ENCODE measurements at places on chromosomes 2 and 18.

DNA sequence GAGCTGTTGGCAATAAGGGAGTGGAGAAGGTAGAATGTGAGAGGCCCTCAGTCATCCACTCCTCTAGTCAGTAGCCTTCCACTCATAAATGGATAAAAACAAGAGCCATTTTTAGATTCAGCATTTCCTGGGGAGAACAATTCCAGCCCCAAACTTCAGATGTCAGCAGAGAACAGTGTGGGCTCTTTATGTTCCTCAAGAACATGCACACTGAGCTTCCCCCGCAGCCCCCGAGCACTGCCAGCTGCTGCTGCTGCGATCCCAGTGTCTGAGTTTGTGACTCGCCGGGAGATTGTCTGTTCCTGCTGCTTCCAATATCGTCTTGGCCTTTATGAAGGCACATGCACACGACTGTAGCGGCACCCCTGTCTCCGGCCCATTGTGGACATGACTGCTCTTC, 143.7 kb upstream of the CTNNA2 start:
- DNase-seq = no peak

DNA sequence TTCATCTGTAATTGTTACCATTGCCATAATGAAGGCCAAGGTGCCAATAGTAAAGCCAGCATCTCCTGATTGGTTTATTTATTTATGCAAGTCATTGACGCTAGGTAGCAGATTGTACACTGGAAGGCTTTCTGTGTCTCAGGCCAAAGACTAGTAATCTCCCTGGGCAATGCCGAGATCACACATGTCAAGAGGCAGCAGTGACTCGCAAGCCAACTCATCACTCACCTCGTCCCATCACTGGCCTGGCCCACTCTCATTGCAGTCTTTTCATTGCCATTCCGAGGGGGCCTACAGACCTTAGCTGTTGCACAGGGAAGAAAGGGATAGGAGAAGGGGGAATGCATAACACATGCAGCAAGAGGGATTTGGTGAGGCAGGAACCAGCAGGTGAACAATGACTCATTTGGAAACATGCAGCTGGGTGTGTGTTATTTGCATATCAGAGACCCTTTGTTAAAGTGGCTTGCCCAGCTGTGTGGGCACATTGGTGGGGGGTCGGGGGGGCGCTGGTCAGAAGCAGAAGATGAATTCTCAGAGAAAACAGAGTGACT, 448.7 kb upstream of the HNRNPA3 start:
- no peak for DNase-seq

DNA sequence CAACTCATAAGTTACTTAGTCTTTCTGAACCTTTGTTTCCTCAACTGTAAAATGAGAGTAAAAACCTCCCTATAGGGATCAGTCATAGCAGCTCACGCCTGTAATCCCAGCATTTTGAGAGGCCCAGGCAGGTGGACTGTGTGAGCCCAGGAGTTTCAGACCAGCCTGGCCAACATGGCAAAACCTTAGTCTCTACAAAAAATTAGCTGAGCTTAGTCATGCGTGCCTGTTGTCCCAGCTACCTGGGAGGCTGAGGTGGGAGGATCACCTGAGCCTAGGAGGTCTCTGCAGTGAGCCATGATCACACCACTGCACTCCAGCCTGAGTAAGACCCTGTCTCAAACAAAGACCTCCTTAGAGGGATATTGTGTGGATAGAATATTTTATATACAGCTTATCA, 2.3 kb downstream of the GPR155 start:
- DNase-seq = no peak

DNA sequence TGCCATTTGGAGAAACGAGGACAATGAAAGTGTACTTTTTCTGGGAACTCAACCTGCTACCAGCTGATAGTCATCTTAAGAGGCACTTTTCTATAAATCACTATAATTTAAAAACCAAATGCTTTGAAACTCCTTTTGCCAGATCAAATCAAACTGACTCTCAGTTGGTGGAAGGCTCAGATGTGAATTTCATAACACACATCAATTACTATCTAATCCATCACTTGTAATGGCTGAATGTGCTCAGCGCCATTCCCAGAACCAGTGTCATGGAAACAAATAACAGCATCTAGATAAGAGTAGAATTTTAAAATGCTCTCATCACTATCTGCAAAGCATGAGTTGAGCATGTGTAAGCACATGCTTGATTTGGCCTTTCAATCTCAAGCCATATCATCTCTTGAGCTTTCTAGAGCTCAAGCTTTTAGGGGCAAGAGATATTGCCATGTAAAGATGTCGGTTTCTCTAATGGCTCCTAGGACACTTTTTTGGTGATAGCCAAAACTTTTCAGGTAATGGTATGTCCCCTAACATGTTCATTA, 223.1 kb upstream of the ACVR2A start:
- no peak for DNase-seq

DNA sequence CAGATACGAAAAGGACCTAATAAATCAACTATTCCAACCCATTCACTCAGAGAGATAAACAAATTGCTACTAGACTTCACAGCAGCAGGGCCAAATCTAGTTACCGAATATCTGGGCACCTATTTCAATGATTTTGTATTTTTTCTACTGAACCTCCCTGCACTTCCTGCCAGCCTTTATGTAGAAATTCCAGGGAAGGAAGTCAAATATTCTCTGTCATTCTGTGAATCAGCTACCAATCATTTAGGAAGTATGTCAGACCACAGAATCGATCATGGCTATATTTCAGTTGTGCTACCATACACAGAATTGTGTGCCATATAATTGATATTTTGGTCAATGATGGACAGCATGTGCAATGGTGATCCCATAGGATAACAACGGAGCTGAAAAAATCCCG, 109.6 kb upstream of the SPOPL start:
- no peak for DNase-seq

DNA sequence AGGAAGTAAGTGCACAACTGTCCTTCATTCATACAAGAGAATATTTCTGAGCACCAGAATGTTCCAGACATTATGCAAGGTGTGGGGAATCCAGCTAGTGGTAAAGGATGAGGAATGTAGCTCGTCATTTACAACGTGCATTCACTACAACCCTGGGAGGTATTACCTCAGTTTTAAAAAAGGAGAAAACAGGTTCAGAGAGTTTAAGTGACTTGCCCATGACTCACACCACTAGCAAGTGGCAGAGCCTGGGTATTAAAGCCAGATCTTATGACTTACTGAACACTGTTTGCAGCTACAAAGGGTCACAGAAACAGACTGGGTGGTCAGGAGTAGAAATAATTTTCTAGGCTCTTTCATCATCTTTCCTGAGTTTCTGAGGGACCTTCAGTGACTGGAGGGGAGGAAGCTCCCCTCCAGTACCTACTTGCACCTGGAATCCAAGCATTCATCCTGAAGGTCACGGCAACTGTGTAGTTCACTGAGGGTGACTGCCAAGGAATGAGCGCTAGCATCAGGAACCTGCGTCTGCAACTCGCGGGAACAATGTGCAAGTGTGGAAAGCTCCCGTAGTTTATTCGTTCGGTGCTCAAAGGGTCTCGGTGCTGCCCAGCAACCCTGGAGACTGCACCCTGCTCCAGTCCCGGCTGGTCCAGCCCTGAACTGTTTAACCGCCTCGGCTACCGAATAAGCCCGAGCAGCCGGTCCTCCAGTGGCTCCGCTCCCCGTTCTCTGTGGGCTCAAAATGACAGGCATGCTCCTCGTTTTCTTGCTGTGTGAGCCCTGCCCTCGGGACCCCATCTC, 647 bp downstream of the CCDC121 start:
- DNase-seq = no peak

- no peak for DNase-seq
Measured at GRCh38 chr2:173427887-173428668, 73.4 kb downstream of the CDCA7 start.

DNA sequence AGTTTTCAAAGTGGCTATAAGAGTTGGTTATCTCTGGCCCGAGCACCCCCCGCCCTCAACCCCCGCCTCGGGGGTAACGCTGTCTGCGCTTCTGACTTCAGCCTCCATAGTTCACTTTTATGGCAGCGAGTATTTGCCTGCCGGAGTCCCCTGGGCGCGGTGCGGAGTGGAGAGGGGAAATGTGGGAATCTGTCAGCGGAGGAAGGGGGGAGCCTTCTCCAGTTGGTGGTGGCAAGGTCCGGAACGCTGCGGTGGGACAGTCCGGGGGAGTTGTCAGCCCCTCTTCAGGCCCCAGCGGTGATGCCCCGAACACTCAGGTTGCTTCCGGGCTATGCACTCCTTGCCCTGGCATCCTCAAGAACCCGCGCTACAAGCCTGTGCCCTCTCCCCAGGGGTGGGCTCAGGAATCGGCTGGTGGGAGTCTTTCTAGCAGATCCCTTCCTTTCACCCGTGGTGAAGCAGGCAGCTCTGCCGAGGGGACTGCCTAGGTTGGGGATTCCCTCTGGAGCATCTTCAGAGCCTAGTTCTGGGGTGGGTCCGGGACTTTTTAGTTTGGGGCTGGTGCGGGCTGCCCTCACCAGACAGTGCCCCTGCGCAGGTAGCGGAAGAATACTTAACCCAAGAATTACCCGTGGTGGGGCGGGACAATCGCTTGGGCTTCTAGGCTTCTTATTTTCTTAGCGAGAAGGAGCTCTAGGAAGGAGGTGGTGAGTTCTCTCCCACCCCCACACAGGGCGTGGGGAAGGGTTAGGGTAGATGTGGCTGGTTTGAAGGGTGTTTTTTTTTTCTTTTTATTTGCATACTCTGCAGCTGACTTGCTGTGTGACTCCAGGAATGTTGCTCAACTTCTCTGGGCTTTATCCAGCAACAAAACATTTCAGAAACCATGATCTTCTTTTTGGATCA, 1.6 kb downstream of the ATOH8 start:
- DNase-seq = no peak

DNA sequence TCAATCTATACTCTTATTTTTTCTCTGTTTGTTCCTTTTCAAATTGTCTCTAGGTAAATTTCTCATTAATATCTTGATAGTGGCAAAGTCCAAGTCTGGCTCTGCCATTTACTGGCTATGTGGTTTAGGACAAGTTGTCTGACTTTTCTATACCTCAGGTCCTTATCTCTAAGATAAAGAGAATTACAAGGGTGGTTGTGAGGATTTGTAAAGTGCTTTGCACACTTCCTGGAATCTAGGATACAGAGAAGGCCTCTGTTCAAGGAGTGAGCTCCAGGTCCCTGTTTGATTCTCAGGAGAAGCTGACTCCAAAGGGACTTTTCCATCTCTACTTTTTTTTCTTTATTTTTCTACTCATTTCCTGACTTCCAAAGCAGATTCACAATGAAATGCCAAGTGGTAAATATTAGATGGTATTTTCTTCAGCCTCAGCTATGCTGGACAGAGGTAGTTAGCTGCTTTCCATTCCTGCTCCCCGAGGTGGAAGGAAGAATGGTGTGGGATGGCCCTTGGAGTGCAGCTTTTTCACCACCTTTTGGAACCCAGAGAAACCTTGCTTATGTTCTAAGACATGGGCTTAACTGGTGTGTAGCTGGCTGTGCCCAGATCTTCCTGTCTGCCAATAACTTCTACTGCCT, 90.5 kb downstream of the GALNT1 start:
- DNase-seq = no peak

GRCh38 chr2:112304298-112304941, 29.0 kb downstream of the ZC3H6 start:
- DNase-seq = no peak

DNA sequence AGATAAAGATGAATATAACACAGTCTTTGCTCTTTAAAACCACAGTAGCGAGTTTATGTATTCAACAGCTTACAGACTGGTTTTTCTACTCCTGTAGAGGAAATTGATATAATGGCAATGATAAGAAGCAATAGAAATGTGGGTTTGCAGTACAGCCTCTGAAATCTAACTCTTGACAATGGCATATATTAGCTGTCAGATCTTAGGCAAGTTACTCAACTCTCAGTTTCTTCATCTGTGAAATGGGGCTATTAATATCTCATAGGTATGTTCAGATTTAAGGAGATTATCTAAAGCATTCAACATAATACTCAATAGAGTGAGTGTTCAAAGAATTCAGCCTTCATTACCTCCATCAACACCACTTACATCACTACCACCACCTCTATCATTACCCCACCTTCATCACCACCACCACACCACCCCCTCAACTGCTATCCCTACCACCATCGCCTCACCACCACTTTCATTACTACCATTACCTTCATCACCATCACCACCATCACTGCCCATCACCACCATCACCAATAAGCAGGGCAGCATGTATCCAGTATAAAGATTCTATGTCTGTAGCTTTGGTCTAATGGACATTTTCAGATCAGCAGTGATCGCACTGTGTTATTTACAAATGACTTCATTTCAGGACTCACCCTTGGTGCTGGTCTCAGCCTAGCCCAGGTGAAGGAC, 22.7 kb downstream of the AOX1 start:
- no peak for DNase-seq

DNA sequence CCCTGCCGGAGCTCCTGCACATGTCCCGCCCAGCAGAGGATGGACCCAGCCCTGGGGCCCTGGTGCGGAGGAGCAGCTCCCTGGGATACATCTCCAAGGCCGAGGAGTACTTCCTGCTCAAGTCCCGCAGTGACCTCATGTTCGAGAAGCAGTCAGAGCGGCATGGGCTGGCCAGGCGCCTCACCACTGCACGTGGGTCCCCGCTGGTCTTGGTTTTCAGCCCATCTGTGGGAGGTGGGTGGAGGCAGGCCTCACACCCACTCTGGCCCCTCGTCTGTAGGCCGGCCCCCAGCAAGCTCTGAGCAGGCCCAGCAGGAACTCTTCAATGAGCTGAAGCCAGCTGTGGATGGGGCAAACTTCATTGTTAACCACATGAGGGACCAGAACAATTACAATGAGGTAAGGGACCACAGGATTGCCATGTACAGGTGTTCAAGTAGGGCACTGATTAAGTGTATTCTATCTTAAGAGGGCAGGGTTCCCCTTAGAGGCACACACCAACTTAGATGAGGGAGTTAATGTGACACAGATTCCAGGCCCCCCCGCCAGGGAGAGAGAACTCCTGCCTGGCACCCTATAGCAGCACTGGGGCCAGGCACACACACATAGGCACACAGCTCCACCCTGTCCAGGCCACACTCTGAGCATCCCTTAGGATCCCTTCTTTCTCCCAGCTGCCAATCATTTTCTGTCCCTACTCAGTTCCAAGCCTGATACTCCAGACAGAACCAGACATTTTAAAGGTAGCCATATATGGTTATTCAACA, 5.4 kb upstream of the CHRNG start:
- no peak for DNase-seq

GRCh38 chr18:58013241-58014211, 30.5 kb upstream of the NEDD4L start:
- no peak for DNase-seq

GRCh38 chr2:107595749-107596148, 230.9 kb upstream of the RGPD4 start:
- DNase-seq = no peak

- DNase-seq = no peak
Measured at GRCh38 chr2:236173036-236173728, 5.0 kb upstream of the GBX2 start.

All from lung (tissue), 17 donors.